ENCODE measurements at places on chromosomes 16 and 17.

DNA sequence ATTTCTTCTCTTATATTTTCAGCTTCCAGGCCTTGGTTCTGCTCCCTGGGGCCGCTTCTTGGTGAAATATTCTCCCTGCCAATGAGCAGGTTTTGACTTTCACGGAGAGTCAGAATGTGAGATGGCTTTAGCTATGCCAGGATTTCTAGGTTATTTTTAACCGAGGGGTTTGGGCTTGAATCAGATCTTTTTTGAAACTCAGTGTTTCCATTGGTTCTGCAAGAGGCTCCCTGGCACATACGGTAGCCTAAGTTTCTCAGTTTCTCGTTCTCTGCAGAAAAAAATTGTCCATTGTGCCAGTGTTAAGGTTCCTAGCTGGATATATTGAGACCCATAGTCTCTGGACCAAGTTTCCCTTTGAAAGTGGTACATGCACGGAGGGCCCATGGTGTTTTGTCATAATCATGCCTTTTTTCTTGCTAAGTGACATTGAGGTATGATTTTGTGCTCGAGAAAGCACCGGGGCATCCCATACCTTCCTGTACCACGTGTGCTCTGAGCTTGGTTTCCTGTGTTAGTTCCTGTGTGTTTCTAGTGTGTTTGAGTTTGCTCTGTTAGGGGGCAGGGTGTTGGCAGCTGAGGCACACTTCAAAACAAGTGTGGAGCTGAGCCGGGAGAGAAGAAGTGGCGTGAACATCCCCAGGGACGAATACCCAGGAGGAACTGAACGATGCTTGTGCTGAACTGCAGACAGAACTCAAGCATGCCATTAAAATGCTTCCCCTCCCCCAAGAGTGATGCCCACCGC is 127.2 kb downstream of the HS3ST3B1 start:
- no peak for DNase-seq

DNA sequence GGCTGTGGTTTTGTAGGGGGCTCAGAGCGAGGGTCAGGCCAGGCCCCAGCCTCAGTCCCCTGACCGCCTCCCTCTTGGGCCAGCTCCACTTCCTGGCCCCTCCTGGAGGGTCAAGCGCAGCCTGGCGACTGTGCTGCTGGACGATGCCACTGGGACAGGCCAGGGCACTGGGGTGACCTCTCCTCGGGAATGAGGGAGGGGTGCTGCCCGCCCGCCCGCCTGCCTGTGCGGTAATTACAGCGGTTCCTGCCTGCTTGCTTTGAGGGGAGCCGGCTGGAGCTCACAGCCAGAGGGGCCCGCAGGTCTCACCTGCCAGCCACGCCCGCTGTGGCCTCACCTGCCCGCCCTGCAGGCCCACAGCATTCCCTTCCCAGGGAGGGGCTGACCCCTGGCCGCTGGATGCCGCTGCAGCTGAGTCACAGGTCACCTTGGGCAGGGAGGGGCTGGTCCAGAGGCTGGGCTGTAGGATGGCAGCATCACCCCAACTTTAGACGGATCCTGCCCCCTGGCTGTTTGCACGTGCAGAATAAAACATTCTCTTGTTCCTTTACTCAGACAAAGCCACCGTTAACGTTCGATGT is 76.7 kb upstream of the CBX4 start:
- no peak for DNase-seq

- DNase-seq, result peak; percentile 91
These were observed at the start of gene USP32 for GRCh38 chr17:60392042-60392844. USP32 (minus strand) TSS chr17:60392133; CDS start chr17:60391939, 194 bp downstream.

- DNase-seq, result no peak
These were observed 62.1 kb downstream of the CFDP1 start for GRCh38 chr16:75371171-75371570.

DNA sequence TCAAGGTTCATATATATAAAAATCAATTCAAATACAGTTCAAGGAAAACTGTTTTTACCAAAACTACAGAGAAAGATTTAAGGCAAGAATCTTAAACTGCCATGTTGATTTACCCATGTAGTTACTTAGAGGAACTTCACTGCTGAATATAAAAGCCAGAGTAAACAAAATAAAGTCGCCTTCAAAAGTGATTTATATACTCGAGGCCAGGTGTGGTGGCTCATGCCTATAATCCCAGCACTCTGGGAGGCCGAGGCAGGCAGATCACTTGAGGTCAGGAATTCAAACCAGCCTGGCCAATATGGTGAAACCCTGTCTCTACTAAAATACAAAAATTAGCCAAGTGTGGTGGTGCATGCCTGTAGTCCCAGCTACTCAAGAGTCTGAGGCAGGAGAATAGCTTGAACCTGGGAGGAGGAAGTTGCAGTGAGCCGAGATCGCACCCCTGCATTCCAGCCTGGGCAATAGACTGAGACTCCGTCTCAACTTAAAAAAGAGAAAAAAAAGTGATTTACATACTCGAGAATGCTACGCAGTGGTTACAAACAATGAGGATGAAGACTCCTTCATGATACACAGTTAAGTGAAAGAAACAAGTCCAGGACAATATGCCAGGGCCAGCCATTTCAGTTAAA is 54.1 kb upstream of the CNEP1R1 start:
- DNase-seq, result peak; percentile 49

DNA sequence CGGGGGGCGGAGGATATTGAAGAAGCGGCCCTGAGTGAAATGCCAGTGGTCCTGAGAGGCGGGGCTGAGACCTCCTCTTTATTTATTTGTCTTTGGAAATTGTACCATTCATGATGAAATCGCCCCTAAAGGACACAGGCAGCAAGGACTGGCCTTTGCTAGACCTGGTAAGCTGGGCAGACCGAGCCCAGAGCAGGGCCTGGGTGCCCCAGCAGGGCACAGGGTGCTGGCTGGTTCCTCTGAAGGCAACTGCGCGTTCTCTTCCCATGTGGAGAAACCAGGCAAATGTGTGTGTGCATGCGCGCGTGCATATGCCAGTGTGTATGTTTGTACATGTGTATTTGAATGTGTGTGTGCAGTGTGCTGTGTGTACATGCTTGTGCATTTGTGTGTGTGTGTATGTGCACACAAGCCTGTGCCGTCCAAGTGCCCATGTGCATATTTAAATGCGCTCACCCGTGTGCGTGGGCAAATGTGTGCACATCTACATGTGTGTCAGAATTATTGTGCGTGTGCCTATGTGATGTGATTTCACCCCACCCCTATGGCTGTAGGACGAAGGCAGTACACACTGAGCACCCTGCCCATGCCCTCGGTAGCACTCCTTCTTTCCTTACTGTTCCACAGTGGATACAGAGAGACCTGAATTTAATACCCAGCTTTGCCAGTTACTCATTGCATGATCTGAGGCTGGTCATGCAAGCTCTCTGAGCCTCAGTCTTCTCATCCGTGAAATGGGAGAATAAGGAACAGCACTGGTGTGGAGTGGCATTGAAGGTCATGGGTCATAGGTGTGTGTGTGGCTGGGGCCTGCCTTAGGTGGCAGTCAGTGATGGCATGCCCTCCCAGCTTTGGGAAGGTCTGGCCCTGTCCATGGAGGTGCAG is 105.2 kb downstream of the CMIP start:
- no peak for DNase-seq

DNA sequence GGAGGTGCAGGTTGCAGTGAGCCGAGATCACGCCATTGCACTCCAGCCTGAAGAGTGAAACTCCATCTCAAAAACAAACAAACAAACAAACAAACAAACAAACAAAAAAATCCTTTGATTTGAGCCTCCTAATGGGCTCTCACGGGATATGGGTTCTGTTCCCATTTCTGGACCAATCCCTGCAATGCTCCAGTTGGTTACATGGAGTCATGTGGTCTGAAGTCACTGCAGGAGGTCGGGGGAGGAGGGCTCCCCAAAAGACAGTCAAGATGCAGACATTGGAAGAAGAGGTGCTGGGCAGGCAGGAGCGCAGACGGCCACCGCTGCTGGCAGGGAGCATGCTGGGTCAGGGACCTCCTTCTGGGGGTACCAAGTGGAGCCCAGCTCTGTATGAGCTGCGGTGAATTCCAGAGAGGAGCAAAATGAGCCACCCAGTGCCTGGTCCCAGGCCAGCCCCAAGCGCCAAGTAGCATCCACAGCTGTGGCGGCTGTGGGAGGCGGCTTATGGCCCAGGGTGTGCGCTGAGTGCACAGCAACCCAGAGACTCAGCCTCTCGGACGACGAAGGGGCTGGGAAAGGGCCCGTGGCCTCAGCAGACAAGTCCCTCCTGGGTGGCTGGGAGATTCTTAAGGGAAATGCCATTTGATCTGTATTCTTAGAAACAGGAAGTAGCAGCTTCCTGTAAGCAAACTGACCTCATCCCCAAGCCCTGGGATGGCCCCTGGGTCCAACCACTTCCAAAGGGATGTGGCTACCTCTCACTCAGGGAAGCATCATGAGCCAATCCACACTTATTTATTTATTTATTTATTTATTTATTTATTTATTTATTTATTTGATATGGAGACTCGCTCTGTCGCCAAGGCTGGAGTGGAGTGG is 19.6 kb upstream of the ATP2A3 start:
- DNase-seq, result no peak

DNA sequence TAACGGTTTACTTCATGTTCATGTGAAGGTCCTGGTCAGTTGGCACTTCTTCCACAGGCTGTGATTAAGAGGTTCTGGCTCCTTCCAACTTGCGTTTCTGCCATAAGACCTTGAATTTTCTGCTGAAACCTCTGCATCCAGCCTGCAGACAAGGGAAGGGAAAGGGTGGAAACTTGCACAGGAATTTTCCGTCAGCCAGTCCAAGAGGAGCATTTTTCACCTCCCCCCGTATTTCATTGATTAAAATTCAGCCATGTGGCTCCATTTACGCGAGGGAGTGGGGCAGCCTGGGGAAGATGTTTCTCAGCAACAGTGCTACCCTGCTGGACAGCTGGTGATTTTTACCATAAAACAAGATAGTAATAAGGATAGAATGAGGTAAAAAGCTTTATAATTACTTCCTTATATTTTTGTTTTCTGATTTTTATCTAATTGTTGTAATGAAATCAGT is 101.5 kb upstream of the SMIM36 start:
- no peak for DNase-seq

DNA sequence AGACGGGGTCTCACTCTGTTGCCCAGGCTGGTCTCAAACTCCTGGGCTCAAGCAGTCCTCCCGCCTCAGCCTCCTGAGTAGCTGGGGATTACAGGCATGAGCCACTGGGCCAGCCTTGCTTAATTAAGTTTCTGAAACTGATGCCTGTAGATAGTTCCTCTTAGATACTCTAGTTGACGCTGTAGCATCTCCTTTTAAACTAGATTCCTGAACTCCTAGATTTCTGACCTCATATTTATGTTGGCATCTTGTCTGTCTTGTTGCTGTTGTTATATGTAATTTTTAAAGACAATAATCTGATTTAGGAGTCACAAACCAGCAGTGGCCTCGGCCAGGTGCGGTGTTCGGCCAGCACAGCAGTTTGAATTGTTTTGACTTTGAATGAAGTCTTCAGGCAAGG is 37.5 kb downstream of the DHRS7B start:
- no peak for DNase-seq

- peak; percentile 6 for DNase-seq
These were observed 62.0 kb upstream of the CRHR1 start for GRCh38 chr17:45722161-45722560.

DNA sequence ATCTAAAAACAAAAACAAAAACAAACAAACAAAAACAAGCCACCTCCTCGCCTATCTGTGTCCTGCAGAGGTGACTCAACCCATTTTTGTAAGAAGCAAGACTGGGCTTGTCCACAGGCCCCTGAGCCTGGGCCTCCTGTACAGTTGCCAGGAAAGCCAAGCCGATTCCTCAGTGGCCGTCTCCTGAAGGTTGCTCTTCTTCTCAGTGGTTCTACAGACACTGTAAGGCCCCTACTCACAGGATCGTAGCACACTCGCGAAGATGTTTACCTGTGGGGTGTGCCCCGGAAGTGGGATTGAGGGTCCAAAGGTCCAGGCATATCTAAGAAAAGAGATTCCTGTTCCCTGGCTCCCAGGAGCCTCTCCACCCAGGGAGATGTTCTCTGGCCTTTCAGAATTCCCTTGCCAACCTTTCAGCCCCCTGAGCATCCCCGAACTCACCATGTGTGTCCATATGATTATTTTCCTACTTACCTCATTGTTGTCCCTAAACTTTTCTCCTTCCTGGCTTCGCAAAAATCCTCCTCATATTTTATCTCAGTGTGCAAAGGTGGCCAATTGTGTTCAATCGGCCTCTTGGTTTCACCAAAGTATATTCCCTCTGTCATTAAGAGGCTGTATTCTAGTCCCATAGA is 7.5 kb upstream of the CES3 start:
- DNase-seq, result no peak

GRCh38 chr17:55157165-55157564 is 107.6 kb upstream of the HLF start:
- DNase-seq, result no peak

- DNase-seq, result no peak
These were observed 41.1 kb downstream of the MYO18A start for GRCh38 chr17:29138971-29139691.

- DNase-seq, result no peak
These were observed 1.8 kb downstream of the ZC3H7A start for GRCh38 chr16:11794996-11795886.

DNA sequence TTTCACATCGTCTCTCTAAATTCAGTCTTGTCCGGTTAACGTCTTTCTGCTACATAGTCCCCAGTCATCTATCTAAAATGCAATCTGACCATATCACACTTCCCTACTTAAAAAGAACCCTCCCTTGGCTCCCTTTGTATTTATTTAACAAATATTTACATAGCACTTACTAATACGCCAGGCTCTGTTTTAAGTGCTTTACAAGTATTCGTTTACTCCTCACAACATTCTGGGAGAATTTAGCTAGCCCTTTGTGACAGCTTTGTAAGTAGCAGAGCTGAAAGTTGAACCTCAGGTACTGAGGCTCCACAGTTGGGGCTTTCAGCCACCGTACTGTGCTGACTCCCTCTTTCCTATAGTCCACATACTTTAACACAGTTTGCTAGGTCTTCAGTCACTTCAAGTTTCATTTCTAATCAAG is 9.2 kb downstream of the PAFAH1B1 start:
- DNase-seq, result no peak

DNA sequence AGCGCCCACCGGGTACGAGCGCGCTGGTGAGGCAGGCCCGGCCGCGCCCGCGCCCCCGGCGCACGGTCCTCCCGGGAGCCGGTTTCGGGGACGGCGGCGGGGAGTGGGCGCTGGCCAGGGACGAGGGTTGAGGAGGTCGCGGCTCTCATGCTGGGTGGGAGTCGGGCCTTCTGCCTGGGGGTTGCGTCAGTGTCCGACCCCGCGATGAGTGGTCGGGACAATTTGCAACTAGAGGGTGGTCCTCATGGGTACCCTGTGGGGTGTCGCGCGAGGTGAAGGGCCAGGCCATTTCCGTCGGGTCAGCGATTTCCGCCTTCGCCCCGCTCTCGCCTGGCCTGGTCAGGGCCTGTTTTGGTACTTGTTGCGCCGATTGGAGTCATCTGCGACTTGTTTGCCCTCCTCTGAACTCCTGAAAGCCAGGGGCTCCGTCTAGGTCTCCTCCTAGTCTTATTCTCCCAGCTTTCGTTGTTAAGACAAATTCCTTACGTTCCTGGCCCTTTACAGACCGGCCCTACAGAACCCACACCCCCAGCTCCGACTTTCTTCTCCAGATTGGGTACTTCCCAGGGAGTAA is 14.9 kb downstream of the NAA60 start:
- no peak for DNase-seq

GRCh38 chr16:12097523-12098428 is 121.2 kb downstream of the SNX29 start:
- peak; percentile 19 for DNase-seq

- no peak for DNase-seq
These were observed 62.4 kb upstream of the PLCG2 start for GRCh38 chr16:81716478-81717225.

- no peak for DNase-seq
These were observed 10.8 kb downstream of the MAP2K3 start for GRCh38 chr17:21295036-21295952.

- DNase-seq, result no peak
These were observed 215.1 kb downstream of the KATNIP start for GRCh38 chr16:27764869-27765675.

GRCh38 chr17:3744014-3744413 is 20.3 kb downstream of the HASPIN start:
- DNase-seq, result no peak
